ENCODE measurements at places on chromosomes 7 and 10.

- no peak for DNase-seq
These were observed 14.3 kb downstream of the CFAP58 start for GRCh38 chr10:104367904-104368303.

DNA sequence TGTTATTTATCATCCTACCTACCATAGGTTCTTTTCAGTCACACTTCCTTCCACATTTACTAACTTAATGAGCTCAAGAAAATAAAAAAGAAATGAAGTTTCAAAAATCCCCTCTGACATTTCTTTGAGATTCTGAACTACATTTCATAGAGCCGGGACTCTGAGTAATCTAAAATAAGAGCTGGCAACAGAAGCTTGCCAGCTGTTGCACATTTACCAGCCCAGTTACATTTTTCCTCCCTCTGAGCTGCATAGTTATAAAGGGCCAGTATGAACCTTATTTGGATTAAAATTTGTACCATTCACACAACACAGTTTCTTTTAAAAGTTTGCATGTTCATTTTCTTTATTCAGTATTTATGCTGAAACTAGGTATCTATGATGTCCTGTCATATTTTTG, 119.5 kb upstream of the CAV2 start:
- DNase-seq, result no peak

GRCh38 chr7:74399006-74399405, 54.7 kb upstream of the GTF2IRD1 start:
- no peak for DNase-seq

DNA sequence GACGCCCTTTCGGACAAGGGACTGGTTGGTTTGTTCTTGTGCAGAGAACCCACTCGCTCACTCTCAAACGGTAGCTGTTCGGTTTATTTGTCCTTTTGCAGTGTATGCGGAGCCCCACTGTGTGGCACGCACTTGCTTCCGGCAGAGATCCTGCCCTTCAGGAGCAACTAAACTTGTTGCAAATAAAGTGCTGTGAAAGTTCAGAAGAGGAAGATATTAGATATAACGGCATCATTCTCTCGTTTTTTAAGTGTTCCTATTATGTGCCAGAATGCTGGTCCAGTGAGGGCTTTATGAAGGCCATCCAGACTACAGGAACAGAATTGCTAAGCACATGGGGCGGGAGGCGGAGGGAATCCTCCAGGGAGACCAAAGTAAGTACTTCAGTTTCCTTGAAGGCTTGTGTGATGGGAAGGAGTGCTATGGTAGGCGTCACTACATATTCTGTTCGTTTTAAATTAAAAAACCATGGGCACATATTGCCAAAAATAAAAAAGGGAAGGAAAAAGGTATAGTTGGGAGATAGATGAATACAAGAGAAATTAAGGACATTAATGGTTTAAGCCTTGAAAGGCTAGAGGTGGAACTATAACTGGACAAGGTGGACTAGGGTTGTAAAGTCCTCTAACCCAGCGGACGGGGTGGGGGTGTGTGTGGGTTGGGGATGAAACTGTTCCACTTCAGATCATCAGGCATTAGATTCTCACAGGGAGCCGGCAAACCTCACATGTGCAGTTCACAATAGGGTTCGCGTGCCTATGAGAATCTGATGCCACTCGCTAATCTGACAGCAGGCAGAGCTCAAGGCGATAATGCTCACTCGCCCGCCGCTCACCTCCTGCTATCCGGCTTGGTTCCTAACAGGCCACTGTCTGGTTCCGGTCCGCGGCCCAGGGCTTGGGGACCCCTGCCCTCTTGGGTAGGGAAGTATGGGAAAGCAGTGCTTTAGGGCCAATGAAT, 704 bp upstream of the ERLIN1 start:
- DNase-seq, result no peak

- no peak for DNase-seq
These were observed 502.3 kb upstream of the ZMIZ1 start for GRCh38 chr10:78566284-78567111.

GRCh38 chr10:96596422-96597407, 9.9 kb upstream of the TM9SF3 start:
- DNase-seq, result no peak

DNA sequence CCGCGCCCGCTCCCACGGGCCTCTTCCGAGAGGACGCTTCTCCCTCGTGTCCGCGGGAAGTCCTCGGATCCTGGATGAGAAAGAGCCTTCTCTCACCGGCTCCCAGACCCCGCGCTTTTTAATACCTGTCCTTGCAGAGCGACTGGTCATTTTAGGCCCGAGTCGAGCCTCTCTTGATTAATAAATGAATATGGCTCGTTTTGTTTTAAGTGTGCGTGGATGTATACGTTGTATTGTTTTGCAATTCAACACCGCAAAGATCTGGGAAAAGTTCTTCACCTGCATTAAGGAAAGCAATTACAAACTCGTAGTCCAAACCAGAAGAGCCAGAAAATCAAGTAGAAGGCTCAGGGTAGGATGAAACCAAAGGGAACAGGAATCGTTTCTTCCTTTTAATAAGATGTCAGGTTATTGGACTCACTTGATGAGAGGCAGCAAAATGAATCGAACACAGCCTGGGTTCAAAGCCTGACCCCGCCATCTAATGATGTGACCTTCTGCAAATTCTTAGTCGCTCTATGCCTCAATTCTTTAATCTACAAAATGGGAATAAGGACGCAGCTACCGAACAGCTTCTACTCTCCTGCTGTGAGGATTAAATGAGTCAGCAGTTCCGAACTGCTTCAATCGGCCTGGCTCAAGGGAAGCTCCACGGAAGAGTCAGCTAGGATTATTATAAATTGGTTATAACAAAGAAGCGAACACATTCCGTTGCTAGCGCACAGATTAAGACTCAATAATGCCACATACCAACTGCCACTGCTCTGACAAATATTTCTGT, 277.8 kb upstream of the NEBL start:
- no peak for DNase-seq

- DNase-seq, result no peak
These were observed 129.3 kb downstream of the PAXIP1 start for GRCh38 chr7:154873500-154874121.

- no peak for DNase-seq
These were observed 67.5 kb downstream of the DNAJC12 start for GRCh38 chr10:67770537-67770936.

DNA sequence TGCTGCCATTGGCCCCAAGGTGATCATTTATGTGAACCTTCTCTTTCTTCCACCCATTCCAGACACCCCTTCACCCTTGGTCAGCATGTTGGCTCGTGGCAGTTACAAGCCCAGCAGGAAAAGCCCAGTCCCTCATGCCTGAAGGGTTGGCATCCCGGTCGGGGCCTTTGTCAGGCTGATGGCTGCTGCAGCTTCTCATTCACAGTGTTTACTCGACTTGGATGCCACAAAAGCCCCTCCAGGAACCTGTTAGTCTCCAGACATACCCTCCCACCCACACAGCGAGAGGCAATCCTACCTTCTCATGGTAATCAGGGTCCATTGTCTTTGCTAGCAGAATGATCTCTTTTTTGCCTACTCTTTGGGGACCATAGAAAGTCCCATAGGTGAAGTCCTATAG, 200.8 kb upstream of the PFKP start:
- DNase-seq, result no peak

- no peak for DNase-seq
These were observed 31.5 kb downstream of the PANK1 start for GRCh38 chr10:89613582-89613981.

DNA sequence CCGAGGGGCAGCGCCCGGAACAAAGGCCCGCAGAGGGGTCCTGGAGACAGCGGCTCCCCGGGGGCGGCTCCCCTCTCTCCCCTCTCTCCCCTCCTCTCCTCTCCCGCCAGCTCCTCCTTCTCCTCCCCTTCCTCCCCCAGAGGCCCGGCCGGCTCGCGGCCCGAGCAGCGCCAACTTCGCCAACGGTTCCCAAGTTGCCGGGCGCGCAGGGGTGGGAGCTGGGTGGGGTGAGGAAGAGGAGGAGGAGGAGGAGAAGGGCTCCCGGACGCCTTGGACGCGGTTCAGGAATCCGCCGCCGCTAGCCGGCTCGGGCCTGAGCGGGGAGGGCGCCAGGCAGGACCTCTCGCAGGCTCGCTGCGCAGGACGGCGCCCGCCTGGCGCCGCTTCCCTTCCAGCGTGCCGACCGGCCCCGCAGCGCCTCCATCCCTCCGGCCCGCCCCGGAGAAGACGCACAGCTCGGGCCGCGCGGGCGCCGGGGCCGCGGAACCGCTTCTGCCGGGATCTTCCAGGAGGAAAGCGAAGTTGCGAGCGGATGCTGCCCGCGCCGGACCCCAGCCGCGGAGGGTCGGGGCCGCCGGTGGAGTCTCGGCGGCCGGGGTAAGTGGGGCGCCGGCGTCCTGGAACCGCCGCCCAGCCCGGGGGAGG, at the start of gene CHST3:
CHST3 (plus strand) TSS at position 298 of the 645 bp plus-strand sequence. CDS start 41,448 bp downstream, outside the sequence.
- peak; percentile 35 for DNase-seq

- no peak for DNase-seq
These were observed 104.9 kb downstream of the RAPGEF5 start for GRCh38 chr7:22252016-22252415.

- no peak for DNase-seq
These were observed 108.5 kb upstream of the RNF32 start for GRCh38 chr7:156532016-156532602.

- DNase-seq, result no peak
These were observed 72.6 kb downstream of the MTURN start for GRCh38 chr7:30207376-30207775.

DNA sequence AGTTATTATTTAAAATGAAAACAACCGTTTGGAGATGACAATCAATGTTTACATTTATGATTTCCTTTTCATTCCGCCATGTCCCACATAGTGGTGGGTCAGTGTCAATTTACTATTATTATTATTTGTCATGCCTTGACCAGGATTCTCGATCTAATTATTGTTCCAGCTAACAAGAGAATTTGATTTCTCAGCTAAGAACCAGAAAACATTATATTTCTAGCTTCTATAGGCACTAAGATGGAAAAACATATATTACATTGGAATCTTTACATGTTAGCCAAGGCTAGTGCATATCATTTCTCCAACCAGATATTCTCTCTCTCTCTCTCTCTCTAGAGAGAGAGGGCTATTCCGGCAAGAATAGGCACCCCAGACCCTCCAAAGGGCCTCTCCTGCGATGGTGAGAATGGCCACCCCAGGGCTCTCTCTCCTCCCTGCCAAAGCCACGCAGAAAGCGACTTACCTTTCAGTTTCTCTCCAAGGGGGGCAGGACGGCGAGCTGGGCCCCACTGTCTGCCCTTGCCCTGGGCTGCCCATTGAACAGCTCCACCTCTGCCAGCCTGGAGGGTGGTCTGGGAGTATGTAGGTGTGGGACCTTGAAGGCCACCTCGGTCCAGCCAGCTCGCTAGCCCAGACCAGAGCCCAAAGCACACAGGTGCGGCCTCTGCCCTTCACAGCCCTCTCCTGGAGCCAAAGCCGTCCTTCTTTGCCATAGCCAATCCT, 2.4 kb downstream of the HOXA3 start:
- no peak for DNase-seq

DNA sequence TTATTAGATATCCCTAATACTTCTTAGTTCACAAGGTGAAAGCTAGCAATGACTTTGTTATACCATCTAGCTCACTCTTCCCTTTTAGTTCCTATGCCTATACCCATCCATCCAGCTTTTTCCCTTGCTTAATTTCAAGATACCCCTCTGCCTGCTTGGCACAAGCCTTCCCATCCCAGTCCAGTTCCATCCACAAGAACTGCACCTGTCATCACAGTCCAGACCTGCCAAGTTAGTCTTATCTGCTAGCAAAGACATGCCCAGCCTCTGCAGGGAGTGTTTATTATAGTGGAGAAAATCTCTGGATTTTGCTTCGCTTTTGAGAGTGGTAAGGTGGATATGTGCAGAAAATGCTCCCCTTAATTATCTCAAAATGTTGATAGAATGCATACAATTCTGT, 158.2 kb downstream of the ST7 start:
- no peak for DNase-seq

DNA sequence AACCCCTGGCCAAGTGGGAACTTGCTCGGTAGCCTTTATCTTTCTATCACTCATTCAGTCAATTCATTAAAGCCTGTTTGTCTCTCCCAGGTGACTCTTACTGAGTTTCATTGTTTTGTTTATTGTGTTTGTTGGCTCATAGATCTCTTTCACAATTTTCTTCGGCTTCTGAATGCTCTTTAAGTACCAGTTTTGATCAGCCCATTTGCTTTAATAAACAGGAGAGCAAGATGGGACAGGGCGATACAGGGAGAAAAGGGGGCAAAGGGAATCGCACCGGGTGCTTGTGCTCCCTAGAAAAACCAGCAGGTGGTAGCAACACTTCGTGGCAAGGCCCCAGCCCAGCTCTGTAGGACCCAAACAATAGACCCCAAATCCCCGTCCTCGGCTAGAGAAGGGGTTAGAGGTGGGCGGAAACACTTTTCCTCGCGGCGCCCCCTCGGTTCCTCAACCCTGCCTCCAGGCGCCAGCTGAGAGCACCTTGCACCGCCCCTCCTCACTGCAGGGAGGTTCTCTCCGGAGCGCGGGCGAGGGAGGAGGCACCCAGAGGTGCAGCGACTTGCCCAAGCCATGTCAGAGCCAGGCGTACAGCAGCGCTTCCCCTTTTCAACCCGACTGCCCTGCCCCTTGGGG, 1.0 kb upstream of the EPHB6 start:
- DNase-seq, result peak; percentile 54

DNA sequence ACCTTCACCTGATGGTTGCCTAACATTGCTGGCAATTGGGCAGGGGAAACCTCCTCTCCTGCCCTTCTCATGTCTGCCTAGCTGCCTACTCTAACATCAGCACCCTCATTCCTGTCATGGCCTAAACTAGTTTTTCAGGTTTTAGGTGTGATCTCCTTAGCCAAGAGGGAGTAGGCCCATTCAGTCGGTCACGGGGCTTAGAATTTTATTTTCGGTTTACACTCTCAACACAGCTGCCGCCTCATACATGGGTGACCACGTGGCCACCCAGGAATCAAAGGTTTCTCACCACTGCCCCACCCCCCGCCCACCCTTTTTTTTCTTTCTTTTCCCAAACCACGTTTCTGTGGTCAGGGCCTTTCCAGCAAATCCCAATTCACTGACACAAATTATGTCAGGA, 97.2 kb downstream of the RALA start:
- no peak for DNase-seq

GRCh38 chr10:132559538-132559937, 22.0 kb downstream of the INPP5A start:
- no peak for DNase-seq

DNA sequence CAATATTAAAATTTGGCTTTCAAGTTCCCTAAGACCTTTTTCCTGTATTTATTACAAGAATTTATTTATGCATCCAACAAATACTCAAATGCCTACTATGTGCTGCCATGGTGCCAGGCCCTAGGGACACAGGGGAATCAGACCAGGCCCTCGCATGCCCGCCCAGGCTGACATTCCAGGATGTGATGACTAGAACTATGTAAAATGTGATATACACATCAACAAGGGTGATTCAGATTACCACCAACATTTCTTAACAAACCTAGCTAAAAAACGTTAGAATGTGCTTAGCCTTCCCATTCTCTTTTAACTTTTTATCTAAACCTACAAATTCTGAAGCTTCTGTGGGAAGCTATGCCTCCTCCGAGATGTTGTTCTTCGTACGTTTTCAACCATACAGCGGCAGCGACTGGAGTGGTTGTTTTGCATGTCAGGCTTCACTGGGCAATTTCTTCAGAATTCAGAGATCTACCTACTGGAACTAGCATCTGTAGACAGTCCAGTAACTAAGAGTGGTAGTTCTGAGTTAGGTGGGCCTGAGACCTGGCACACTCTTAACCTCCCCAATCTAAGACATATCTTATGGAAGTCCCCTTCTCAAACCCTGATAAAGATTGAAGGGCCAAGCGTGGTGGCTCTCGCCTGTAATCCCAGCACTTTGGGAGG, 22.1 kb downstream of the GNA12 start:
- no peak for DNase-seq

- no peak for DNase-seq
These were observed 59.8 kb downstream of the COA1 start for GRCh38 chr7:43669286-43670081.
